ENCODE measurements at places on chromosomes 3 and 15.

DNA sequence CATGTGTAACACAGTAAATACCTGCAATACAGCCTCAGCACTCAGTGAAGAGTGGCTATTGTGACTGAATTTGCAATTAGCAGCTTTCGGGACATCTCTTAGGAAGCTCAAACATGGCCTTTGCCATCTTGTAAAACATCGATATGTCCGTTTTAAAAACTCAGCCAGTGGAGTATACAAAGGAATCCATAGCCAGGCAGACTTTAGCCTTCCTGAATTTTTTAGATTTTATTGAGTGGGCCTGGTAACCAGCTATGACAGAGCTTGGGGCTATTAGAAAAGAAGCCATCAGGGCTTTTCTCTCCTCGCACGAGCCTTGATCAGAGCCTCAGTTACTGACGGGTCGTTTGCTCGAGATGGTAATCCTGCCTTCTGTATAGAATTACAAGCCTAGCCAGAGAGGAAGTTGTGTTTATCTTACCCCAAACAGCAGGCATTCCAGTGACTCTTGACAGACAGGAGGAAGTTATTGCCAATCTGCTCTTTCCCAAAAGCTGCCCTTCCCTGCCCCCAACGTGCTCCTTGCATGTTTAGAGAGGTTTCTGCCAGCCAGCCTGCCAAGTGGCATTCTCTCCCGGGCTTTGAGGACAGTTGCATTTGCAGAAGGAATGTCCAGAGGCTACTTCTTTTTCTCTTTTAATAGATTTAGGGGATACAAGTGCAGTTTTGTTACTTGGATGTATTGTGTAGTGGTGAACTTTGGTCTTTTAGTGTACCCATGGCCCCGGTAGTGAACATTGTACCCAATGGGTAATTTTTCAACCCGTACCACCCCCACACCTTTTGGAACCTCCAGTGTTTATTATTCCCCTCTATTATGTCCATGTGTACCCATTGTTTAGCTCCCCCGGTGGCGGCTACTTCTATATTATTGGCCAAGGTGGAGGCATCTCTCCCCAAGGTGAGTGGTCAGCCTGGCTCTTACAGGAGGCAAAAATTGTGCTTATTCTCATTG lies 40.6 kb downstream of the ITPR1 start:
- DNase-seq = no peak

GRCh38 chr15:25649390-25649789 lies 210.6 kb upstream of the UBE3A start:
- no peak for DNase-seq

DNA sequence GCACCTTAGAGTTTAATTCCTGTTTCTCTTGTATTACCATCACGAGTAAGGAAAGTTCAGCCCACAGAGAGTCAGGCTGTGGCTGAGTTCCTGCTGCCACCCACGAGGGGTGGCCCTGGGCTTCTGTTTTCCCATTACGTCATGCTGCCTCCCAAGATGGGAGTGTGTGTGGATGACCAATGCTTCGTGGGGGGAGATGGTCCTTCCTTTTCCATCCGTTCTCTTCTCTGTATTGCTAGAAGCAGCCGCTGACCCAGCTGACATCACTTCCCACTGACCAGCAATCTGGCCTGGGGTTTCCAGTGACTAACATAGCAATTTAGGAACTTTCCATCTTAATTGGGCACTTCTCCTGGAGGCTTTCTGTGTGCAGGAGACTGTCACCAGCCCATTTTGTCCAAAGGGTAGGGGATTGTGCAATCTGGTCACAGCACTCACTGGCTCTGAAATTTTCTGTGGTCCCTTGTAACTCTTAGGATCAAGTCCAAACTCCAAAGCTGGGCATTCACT lies 9.3 kb downstream of the IRAK2 start:
- no peak for DNase-seq

- no peak for DNase-seq
Observed at GRCh38 chr3:121152573-121152972, 244.6 kb downstream of the STXBP5L start.
